ENCODE measurements at places on chromosomes 6 and 20.

DNA sequence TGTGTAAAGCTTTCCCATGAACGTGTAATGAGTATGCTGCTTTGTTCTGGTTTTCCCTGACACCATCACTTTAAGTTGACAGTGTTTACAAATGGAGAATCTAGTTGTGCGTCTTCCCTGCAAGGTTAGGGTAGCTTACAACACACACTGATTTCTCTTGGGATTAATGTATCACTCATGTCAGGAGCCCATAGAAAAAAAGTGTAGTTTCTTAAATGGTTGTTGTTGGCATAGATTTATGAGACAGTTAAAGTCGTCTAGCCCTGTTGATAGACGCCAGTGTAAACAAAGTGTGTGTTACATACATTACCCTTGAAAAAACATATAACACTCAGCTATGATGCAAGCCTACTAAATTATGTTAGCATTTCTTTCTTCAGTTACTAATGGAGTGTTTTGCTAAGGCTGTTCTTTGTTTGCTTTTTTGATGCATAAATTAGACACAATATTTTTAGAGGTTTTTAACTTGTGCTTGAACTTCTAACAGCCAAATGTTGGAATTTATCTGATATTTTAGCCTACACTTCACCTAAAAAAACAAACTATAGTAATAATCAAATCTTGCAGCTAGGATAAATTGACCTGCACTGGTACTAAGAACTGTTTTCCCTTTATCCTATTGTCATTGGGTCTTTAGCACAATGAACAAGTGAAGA lies 88.6 kb downstream of the RNF217 start:
- DNase-seq = no peak

- no peak for DNase-seq
These were observed 16.3 kb downstream of the LAMA5 start for GRCh38 chr20:62350629-62351422.

DNA sequence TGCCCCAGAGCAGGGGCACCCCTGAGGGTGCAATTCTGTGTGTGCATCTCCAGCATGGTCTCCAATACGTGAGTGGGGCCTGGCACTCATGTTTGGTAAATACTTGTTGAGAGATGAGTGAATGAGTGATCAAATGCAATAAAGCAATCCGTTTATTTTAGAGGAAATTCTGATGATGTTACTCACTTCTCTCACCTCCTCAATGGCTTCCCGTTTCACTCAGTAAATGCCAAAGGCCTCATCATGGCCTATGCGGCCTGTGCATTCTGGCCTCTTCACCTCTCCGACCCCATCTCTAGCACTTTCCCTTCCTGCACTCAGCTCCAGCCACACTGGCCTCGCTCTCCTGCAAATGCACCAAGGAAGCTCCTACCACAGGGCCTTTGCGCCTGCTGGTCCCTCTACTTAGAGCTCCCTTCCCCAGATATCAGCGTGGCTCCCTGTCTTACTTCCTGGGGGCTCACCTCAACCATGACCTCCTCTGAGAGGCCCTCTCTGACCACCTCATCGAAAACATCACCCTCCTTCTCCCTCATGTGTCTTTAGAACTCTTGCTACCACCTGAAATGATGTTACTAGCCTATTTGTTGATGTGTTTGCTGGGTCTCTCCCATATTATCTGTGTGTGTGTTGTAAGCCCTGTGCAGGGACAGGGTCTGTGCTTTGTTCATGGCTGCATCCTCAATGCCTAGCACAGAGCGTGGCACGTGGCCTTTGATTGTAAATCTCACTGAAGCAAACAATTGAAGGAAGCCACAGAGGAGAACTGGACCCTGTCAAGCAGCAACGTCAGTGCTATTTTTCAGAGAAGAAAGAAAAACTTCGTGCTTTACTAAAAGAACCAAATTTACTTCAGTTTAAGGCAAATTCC lies 42.6 kb downstream of the RAB44 start:
- DNase-seq = no peak

- DNase-seq = no peak
These were observed 41.8 kb upstream of the BACH2 start for GRCh38 chr6:90338409-90338808.

GRCh38 chr6:4581468-4582385 lies 194.5 kb upstream of the CDYL start:
- no peak for DNase-seq

DNA sequence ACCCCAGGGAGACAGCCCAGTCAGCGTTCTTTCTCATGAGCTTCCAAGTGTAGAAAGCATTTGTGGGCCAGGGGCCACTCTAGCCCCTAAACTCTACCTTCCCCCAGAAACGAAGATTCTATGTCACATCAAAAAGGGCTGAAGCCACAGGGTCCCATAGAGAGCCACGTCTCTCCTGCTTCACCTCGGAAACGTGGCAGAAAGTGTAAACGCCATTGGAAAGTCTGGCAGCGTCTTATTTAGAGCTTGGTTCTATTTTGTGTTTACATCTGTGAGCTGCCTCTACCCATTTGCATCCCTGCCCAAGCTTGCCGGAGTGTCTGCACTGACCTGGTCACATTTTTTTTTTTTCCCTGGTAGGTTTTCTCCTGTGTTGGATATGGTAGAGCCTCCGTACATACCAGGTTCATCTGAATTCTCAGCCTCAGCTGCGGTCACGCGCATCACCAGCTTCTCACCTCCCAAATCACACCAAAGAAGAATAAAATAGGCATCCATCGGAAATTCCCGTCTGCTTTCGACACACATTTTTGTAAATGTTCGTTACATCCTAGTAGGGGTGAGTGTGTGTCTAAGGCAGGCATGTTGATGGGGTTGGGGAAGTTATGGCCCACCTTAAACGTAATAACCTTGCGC lies 62.6 kb downstream of the NPEPL1 start:
- DNase-seq = no peak

GRCh38 chr6:106790149-106790770 lies 160.9 kb downstream of the QRSL1 start:
- DNase-seq = no peak

GRCh38 chr6:1463275-1463674 lies 73.9 kb downstream of the FOXF2 start:
- DNase-seq = no peak

- no peak for DNase-seq
These were observed 6.3 kb upstream of the FAM210B start for GRCh38 chr20:56352345-56353055.

DNA sequence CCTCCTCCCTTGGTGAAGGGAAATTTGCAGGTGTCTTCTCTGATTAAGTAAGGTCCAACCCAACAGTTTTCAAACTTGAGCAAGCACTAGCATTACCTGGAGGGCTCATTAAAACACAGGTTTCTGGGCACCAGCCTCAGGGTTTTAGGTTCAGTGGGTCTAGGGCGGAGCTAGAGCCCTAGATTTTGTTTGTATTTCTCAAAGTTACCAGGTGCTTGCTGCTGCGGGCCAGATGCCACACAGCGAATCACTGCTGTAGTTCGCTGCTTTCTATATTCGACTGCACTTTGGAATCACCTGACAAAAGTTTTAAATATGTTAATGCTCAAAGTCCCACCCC lies 869 bp downstream of the COL21A1 start:
- DNase-seq = no peak

DNA sequence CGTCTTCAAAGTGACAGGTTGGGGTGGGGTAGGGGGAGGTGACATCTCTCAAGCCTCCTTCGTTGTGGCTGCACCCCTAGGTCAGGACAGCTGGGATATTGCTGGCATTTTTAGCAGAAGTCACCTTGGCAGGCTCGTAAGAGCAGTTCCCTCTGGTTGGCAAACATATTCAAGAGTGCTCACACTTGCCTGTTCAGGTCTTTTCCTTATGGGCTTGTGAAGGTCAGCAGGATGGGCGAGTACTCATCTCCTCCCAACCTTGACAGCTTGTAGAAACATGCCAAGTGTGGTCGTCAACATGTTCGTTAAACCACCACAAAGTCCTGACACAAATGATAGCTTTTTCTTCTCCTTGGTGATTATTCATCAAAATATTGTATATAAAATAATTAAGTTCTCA lies 113.6 kb downstream of the HDGFL1 start:
- no peak for DNase-seq

GRCh38 chr6:142068416-142068815 lies 64.3 kb upstream of the GJE1 start:
- no peak for DNase-seq

- no peak for DNase-seq
These were observed 28.6 kb downstream of the C6orf89 start for GRCh38 chr6:36914227-36914794.

DNA sequence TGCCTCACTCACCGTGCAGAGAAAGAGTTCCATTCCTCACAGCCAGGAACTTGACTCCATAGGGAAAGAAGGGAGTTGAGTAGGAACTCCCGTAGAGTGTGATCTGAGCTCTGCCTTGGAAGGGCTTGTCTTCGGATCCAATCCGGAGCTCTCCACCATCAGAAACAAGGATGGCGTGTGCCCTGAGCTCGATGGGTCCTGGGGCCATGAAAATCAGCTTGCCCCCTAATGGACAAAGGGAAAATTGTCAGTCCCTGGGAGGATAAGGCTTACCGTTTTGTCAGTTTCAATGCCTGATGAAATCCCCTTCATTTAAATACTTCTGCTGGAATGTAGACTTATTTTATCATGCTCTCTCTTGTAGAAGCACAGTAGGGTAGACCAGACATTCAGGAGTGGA lies 153.3 kb downstream of the PKHD1 start:
- DNase-seq = no peak

- DNase-seq = no peak
These were observed 37.0 kb upstream of the IGF2R start for GRCh38 chr6:159931846-159932245.

- DNase-seq = no peak
These were observed 73.7 kb upstream of the HIVEP1 start for GRCh38 chr6:11938285-11938890.

GRCh38 chr20:61533231-61533631 lies 281.2 kb downstream of the CDH4 start:
- DNase-seq = no peak

GRCh38 chr6:149200282-149200945 lies 117.1 kb upstream of the TAB2 start:
- no peak for DNase-seq

- no peak for DNase-seq
These were observed 25.4 kb upstream of the GMNN start for GRCh38 chr6:24749297-24749696.

DNA sequence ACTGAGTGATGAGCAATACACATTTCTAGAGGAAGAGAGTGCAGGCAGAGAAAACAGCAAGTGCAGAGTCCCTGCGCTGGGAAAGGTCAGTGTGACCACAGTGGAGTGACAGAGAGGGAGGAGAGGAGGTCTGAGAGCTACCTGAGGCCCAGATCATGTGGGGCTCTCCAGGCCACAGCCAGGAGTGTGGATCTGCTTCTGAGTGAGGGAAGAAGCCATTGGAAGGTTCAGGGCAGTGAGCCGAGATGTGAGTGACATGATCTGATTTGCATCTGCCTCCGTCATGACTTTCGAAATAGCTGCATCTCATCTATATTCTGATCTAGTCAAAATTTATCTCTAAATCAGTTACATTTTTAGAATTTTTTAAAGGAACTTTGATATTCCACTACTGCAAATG lies 367.1 kb downstream of the PREX1 start:
- no peak for DNase-seq

DNA sequence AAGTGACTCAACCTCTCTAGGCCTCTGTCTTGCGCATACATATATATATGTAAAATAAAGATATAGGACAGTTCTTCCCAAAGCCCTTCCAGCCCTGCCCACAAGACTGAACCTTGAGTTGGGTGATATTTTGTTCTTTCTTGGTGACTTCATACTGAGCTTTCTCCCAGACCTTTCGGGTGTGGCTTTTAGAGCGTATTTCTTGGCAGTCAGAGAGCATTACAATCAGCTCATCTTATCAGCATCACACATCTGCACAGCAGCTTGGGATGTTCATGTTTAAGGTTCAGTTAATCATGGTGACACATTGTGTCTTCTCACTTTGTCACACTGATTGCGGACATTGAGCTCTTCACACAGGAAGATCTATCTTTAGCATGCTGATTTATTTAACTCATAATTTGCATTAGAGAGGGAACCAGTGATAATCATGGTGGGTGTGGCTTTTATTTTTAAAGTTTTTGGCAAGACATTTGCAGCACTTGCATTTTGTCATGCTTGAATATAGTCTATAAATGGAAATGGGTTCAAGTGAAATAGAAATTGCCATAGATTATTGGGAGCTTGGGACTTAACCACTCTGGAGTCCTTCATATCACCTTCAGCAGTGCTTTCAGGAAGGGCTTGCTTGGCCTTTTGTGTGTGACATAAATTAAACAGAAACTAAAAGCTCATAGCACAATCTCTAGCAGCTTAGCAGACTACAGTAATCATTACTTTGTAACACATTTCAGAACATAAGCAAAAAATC lies 8.3 kb downstream of the KIF3B start:
- no peak for DNase-seq

- no peak for DNase-seq
These were observed 462.4 kb upstream of the NRSN1 start for GRCh38 chr6:23663652-23664051.

DNA sequence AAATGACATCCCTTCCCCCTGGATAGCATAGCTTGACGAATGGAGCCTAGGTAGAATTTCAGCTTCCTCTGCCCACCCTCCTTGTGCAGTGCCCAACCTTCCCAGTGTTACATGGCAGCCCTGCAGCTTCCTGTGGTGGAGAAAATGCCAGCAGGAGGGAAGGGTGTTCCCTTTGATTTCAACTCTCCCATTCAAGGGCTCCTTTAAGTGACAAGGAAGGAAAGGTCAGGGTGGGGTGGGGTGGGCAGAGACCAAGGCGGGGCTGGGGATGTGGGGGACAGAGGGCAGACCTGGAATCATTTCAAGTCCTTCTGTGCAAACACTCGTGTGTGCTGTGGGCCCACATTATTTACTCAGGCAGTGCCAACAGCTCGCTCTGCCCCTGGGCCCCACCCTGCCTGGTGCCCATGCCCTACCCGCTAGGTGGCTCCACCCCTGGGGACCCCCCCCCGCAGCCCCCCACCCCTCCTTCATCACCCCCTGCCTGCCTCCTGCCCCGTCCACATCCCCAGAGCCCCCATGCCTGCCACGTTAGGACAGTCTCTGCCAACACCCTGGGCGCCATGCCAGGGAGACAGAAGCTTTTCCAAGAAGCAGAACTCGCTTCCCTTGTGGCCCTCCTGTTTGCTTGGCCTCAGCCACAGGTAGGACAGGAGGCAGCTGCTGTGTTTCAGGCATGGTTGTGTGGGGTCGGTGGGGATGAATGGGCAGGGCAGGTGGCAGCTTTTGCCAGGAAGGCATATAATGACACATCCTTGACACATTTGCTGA lies 9.4 kb downstream of the SPDEF start:
- DNase-seq = no peak

DNA sequence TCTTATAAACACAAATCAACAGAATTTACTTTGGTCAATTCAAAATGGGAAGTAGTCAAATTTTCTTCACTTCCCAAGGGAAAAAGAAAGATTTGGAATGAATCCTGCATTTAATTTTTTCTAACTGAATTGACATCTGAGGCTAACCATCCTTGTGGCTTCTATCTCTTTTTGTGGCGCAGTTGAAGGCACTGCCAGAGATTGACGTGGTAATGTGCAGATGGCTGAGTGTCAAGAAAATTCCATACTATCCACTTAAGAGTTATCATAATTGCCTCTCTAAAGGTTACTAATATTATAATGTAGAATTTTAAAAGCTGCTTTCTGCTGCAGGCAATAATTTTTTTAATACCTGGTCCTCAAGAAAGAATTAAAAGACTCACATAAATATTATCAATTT lies 162.3 kb downstream of the KLHL32 start:
- no peak for DNase-seq

- DNase-seq = no peak
These were observed 6.6 kb upstream of the TBC1D7 start for GRCh38 chr6:13334953-13335352.

GRCh38 chr6:153104220-153104619 lies 26.9 kb downstream of the RGS17 start:
- DNase-seq = no peak

GRCh38 chr20:49599746-49600113 lies 31.8 kb upstream of the PTGIS start:
- no peak for DNase-seq
